ENCODE measurements at places on chromosomes 16 and 17.

- no peak for DNase-seq
Measured at GRCh38 chr17:75271955-75272847, 1.2 kb upstream of the MIF4GD start.

- no peak for DNase-seq
Measured at GRCh38 chr16:82972331-82972919, 345.7 kb downstream of the CDH13 start.

- DNase-seq, result no peak
Measured at GRCh38 chr17:21376759-21377690, 868 bp downstream of the KCNJ12 start.

GRCh38 chr17:20045476-20045875 lies 36.3 kb downstream of the SPECC1 start:
- no peak for DNase-seq

DNA sequence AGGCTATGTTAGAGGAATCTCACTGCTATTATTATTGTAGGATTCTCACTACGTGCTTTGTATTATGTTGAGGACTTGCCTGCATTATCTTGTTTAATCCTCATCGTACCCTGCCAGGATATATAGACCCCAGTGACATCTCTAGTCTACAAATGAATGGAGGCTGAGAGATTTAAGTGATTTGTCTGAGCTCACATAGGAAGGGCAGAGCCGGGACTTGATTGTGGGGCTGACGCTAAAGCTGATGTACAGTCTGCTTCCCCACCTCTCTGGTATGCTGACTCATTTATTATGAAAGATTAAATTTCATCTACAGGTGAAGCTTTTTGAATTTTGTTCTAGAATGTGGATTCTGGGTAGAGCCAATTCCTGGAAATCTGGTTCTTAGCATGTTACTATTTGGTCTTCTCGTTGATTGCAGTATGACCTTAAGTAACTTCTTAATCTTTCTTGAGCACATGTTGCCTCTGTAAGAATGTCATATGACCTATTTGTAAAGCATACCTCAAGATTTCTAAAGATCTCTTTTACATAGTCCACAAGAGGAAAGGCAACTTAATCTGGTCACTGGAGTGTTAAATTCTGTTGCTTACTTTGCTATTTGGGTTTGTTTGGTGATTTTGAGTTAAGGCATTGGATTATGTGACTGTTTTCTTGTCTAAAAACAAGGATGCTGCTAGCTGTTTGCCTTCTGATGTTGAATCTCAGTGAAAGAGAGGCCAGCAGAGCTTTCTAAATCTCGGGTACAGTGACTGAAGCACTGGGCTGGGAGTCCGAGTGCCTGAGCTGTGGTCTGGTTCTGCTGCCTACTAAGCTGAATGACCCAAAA lies 12.4 kb downstream of the METTL9 start:
- no peak for DNase-seq

DNA sequence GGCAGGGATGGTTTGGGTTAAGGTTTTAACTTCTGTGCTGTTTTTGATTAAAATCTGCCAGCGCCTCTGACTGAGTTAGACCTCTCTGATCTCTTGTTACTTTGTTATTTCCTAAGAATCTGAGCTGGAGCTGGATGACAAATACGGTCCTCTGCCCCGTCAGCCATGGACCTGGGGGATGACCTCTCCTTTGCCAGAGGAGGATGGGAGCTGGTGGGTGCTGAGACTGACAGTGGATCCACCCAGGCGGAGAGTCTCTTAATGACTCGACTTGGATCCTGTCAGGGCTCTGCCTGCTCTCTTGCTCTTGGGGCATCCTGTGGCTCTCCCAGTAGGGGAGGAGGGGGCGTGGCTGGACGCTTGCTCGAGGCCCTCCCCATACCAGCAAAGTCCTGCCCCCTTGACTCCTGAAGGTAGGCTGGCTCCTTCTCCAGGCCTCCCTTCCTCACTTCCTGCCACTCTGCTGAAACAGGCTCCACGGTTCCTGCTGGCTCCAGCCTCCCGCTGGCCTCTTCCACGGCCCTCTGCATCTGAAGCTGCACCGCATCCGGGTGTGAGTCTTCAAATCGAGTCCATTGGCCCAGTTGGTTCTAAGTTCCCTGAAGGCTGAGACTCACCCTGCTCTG lies 24.8 kb upstream of the MAP3K14 start:
- DNase-seq, result no peak

- no peak for DNase-seq
Measured at GRCh38 chr17:40307001-40307730, 1.8 kb upstream of the RARA start.

DNA sequence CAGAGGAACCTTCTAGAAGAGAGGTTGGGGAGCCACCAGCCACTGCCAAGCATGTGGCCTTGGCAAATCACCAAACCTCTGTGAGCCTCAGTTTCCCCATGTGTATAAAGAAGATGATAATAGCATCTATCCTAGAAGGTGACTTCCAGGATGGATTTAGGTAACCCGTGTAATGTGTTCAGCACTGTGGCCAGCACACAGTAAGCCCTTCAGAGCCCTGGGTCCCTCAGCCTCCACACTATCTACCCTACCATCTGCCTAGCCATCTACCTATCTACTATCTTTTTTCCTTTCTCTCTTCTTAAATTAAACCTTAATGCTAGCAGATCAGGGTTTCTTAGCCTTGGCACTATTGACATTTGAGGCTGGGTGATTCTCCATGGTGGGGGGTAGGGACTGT lies 33.0 kb downstream of the TEKT5 start:
- no peak for DNase-seq

DNA sequence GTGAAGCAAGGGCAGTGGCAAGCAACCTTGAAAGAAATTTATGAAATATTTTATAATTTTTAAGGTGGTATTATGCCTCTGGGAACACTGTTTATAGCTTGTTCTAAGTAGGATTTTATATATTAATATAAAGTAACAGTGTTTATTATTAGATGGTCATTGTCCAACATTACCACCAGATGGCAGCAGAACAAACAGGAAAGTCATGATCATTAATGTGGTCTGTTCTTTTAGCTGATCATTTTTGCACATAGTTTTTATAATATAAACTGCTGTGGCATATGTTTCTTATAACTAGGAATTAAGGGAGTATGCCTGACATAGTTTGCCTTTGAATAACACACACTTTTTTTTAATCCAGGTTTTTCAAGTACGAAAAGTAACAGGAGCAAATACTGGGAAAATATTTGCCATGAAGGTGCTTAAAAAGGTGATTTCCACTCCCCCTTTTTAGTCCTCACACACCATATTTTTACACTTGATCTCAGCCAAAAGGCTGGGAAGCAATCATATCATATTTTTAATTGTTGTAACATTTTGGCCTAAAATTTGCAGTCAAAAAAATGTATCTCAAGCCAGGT lies 21.4 kb downstream of the RPS6KB1 start:
- DNase-seq, result no peak

DNA sequence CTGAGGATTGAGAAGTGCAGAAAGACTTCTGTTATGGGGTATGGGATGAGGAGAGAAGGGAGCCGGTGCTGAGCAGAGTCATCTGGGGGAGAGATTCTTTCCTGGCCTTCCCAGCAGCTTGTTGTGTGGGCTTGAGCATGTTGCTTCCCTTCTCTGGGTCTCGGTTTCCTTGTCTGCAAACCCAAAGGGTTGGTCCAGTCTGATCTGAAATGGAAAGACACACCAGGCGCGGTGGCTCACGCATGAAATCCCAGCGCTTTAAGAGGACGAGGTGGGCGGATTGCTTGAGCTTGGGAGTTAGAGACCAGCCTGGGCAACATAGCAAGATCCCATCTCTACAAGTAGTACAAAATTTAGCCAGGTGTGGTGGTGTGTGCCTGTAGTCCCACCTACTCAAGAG lies 6.0 kb downstream of the SOCS3 start:
- no peak for DNase-seq

- DNase-seq, result no peak
Measured at GRCh38 chr16:30359871-30360170, 4.7 kb upstream of the CD2BP2 start.

DNA sequence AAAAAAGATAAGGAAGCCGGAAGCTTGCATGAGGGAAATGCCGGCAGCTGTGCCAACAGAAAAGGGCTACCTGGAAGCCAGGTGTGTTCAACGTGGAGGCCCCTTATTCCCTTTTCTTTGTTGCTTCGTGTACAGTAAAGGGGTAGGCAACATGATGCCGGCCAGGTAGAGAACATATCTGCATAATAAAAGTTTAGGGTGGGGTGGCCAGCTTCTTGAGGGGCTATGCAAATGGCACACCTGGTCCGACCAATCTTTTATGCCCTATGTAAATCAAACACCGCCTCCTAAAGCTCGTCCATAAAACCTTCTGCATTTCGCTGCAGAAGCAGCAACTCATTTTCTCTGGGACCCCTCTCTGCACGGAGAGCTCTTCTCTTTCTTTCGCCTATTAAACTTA lies 911.6 kb downstream of the KCNJ2 start:
- DNase-seq, result no peak

GRCh38 chr17:72813481-72813880 lies 279.0 kb downstream of the SLC39A11 start:
- no peak for DNase-seq

DNA sequence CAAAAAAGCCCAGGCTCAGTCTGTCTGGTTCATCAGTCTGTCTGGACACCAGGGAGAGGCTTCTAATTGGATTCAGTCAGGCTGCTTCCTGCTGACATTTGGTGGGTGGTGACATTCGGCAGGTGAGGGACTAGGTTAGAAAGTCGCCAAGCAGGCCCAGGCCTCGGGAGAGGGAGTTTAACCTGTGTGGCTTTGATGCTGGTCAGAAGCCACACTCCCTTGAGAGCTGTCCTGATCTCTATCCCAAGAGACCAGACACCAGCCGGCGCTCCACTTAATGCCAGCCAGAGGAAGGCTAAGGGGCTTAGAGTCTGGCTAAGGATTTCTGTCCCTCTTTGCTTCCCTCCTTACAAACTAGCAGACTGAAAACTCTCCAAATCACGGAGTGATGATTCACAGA lies 135.0 kb downstream of the GSG1L start:
- no peak for DNase-seq

DNA sequence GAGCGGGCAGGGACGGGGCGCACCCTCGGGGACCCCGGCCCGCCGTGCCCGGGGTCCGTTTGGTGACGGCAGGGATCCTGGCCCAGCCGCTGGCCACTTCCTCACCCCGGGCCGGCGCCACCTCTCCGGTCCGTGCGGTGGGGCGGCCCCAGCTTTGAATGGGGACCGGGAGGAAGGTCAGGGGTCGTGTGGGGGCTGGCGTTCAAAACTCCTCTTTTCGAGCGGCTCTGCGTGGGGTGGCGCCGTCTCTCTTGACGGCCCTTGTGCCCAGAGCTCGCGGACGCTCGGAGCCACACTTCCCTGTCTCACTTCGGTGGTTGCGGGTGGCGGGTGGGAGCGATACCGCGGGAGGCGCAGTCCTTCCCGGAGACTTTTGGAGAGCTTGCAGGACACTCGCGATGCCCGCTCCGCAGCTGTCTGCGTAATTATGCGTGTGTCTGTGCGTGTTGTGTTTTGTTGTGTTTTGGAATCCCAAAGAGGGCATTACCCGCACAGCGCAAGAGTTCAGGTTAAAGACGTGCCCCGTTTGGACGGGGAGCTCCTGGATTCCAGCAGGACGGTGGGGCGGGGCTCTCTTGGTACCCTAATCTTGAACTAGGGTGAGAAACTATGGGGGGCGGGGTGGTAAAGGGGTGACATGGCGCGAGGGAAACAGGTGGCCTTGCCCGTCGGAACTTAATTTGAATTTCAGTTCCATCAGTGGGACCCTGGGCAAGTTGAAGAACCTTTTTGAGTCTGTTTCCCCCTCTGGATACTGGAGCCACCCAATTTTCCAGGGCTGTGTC lies 637 bp downstream of the PLCG2 start:
- DNase-seq, result no peak

- DNase-seq, result no peak
Measured at GRCh38 chr17:11671126-11671525, 72.9 kb downstream of the DNAH9 start.

- DNase-seq, result no peak
Measured at GRCh38 chr16:77223184-77223583, 24.0 kb downstream of the SYCE1L start.

- no peak for DNase-seq
Measured at GRCh38 chr16:64724339-64724738, 397.5 kb downstream of the CDH11 start.

DNA sequence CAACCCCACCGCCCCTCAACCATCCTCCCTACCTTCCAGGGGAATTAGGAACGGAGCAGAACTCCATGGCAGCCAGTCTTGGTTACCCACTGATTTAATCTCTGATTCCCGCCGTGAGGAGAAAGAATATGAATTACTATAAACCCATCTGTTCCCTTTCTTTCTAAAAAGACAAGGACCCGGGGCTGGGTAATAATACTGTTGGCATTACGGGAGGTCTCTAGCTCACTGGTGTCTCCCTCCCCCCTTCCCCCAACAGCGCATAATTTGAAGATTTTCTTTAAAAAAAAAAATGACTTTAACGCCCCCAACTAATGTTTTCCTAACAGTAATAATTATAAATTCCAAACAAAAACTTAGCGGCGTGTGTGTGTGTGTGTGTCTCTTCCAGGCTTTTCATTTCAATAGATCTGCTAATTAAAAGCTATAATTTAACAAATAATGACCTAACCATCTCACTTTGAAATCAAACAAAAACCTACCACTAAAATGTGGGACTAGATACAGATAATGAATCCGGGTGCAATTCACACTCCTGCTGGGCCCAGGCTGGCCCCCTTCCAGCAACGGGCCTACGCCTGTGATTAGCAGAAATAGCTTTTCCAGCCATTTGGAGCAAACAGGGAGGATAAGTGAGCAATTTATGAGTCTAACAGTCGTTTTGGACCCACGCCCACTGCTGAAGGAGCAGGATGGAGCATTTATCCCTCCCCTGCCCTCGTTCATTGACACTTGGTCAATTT lies 18.2 kb upstream of the BHLHA9 start:
- no peak for DNase-seq

DNA sequence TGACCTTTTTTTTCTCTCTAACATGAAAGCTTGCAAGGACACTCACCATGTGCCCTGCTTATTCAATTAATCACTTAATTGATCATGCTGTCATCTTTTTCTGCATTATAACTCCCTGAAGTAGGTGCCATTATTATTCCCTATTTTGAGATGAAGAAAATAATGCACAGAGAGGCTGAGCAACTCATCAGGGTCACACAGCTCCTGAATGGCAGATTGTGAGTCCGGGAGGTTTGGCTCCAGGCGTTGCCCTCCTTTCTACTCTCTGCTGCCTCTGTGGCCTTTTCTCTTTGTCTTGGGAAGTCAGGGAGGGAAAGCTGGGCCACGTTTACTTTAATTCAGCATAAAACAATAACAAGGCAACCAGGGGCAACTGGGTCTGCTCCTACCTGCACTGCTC lies 17.2 kb upstream of the N4BP1 start:
- no peak for DNase-seq
